ENCODE measurements at places on chromosomes 4 and X.

DNA sequence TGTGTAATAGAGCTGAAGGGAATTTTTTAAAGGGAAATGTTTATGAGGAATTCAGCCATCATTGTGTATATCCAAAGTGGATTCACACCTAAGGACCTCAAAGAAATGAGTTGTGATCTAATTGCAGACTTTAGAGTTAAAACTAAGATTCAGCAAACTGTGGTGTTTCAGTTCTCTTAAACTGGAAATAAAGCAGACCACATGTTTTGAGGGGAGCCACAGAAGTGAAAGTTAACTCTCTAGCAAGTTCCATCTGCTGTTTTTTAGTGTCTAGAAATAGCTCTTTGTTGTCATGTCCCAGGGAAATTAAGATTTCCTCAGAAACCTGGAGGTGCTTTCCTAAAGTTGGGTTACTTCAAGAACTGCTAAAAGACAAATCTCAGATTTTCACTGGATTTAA lies 97.3 kb upstream of the DDX3X start:
- no peak for DNase-seq

- no peak for DNase-seq
These were observed 495.7 kb downstream of the RAPGEF2 start for GRCh38 chr4:159598602-159599001.

- no peak for DNase-seq
These were observed 91.7 kb upstream of the PHOX2B start for GRCh38 chr4:41839916-41840854.

- no peak for DNase-seq
These were observed 6.7 kb upstream of the ZNF41 start for GRCh38 chrX:47489507-47490275.

DNA sequence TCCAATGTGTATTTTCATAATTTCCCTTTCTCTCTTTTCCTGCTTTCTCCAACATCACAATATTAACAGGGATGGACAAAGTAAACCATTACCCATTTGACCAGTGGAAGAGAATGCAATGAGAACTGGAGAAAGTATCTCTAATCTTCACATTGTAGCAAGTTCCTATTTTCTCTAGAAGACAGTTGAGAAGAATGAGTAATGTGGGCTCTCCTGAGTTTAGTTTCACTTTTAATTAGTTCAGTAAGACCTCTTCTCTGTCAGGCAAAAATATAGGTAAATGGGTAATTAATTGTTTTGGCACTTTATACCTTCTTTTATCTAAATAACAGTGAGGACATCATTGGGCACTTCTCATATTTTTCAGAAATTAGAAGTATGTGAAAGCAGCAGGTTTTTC lies 602.0 kb downstream of the GLUD2 start:
- DNase-seq: no peak

- DNase-seq: no peak
These were observed 9.3 kb downstream of the C4orf54 start for GRCh38 chr4:99648321-99648720.

DNA sequence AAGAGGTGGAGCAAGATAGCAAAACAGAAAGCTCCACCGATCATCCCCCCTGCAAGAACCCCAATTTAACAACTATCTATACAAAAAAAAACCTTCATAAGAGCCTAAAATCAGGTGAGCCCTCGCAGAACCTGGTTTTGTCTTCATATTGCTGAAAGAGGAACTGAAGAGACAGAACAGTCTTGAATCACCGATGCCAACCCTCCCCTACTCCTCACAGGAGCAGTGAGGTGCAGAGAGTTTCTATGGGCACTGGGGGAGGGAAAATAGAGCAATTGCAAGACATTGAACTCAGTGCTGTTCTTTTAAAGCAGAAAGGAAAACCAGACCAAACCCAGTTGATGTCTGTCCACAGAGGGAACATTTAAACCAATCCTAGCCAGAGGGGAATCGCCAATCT lies 1370.3 kb downstream of the FAM133A start:
- DNase-seq: no peak

DNA sequence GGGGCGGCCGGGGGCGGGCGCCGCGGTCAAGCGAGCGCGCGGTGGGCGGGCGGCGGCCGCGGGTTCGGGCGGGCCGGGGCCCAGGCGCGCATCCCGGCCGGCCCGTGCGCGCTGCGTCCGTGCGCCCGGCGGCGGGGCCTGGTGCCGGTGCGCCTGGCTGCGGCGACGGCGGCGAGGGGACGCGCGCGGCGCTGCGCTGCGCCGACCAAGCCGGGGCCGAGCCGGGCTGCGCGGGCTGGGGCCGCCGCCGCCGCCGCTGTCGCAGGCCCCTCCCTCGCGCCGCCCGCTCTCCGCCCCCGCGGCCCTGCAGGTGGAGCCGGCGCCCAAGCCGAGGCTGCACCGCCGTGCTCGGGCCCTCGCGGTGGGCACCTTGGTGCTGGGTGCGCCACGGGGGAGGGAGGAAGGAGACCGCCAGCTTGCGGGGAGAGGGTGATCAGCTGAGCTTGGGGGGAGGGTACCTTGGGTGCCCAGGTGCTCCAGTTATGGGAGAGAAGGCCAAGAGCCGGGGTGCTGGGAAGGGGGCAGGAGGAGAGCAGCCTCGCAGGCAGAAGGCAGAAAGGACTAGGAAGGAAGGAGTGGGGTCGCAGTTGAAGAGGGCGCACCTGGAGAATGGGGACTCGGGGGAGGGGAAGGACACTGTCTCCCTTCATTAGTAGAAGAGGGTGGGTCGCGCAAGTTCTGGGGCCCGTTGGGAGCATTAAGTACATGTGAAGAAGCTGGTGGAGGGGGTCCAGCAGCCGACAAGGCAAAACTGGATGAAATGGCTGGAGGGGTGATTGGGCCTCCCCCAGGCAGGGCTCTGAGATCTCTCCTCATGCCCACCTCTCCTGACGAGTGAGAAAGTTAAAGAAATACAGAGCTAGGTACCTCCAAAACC lies at the start of gene PPP2R2C:
Gene PPP2R2C, minus strand, starts transcription at position 228 of the 877 bp plus-strand sequence. CDS start 385 bp downstream, outside the sequence.
- no peak for DNase-seq

DNA sequence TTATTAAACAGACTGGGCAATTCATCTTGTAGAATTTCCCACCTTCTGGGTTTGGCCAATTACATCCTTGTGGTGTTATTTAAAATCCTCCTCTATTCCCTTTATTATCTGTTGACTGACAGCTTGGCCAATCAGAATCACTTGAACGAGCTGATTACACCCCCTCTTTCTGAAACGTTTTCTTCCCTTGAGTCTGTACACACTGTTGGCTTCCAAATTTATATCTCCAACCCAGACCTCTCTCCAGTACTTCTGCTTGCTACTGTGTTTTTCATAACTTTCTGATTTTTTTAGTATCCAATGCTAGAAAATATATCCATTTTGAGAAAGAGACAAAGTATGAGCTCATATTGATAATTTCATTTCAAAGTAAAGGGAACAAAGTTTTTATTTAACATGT lies 14.8 kb downstream of the CD38 start:
- DNase-seq: no peak

DNA sequence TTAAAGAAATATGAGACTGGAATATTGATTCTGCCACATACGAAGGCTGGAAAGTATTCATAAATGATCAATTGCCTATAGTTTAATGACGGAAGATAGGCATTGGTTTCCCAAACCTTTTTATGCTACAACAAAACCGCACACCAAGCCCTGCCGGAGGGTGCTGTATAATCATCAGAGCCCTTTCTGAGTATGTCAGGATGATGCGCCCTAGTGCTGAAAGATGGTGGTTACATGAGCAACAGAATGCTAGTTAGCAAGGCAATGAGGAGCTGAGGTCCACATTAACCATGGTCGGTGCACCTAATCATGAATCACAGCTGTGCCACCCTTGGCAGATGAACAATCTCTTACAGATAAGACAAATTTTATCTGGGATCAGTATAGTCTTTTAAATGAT lies 491.1 kb downstream of the PACRGL start:
- no peak for DNase-seq

DNA sequence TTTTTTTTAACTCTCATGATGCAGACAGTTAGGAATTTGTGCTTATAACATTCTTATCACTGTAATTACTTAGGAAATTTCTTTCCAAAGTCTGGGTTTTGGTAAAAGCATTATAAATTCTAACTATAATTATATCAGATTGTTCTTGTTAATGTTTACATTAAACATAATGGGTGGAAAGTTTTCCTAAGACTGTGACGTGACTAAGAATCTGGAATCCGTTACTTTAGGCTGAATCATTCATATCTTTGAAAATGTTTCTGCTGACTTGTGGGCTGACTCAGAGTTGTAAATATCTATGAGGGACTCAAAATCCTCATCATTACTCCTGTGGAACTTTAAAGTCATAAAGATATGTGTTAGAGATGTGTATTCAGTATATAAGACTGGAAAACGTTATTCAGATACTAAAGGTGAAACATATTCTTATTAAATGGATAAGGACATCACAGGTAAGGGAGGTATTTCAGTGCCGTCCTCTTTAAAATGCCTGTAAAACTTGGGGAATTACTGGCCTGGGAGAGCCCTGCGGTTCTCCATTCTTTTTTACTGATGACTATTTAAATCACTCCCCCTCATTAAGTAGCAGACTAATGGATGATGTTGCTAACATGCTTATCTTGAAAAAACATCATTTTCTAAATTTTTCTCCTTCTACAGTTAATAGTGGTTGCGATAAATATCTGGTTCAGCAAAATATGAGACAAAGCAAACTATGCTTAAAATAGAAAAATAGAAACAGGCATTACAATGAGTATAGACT lies 159.0 kb downstream of the DCLK2 start:
- no peak for DNase-seq

GRCh38 chr4:163688856-163689255 lies 194.4 kb downstream of the TMA16 start:
- no peak for DNase-seq

DNA sequence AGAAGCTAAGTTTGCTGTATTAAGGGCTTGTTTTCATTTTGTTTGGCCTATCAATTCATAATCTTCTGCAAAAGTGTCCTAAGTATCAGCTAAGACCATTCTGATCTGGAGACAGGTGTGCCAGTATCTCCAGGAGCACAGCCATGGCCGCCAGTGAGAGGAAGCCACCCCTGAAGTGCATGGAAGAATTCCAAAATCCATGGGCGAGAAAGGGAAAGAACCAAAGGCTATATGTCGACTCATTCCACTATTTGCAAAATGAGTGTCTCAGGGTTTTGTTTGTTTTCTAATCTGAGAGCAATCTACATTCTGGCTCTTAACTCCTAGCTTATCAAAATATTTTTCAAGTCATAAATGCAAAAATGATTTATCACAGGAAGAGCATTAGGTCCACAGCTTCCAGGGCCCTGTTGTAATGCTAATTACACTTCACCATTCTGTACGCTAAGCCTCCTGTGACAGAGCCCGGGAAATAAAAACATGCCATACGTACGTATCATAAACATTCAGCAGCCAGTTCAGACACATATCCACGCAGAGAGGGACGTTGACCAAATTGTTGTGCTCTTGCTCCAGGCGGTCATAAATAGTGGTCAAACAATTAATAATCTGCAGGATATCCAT lies 137.3 kb upstream of the FTHL17 start:
- DNase-seq: no peak

DNA sequence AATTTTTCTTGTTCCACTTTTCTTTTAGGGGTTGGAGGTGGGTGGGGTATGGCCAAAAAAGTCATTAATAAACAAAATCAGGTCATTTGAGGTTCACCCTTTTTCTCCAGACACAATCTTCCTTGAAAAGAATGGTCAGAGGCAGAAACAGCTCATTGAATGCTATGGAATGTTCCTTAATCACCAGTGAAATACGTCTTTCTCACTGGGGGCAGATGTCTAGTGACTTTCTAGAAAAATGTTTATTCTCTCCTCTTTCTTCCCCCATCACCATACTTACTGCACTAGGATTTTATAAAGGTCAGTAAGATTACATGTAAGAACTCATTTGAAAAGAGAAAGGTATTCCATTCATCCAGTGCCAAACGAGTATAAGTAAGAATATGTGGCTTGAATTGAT lies 44.5 kb downstream of the MGST2 start:
- no peak for DNase-seq

DNA sequence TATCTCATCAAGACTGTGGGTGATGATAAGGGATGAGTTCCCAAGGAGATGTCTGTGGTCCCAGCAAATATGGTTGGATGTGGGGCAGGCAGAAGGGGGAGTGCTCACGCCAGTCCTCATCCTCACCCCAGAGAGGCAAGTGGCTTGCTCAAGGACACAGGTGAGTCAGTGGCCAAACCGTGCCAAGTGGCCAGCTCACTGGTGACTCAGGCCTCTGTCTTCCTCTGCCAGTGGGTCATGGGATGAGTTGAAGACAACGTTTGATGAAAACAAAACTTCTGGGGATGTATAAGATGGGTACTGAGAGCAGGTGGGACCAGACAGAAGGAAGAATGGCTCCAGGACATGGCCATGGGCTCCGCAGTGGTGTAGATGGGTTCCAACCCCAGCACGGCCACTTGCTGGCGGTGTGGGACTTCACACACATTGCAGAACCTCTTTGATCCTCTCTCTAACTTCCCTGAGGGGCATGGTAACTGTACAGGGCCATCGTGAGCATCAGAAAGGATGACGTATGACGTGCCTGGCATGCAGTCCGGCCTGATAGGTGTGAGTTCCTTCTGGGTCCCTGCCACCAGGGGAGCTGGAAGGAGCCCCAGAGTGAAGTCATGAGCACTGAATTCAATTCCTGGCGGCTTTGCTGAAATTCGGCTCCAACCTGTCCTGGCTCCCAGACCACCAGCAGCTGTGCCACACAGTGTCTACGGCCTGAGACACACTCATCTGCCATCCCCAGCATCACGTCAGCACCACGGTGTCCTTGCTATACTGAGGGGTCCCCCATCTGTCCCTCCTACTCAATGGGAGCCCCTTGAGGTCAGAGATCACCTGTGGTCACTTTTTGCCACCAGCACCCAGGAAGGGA lies 41.3 kb upstream of the GPR78 start:
- DNase-seq: no peak

DNA sequence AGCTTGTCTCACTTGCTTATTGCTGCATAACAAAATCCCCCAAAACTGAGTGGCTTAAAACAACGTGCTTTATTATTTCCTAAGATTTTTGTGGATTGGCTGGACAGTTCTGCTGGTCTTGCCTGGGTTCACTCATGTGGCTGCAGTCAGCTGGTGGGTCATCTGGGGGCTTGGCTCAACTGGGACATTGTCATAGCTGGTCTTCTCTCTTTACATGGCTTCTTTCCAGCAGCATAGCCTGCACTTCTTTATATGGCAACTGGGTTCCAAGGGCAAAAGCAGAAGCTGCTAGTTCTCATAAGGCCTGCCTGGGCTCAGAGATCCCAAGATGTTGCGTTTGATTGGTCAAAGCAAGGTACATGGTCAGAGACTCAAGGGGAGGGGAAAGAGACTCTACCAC lies 33.7 kb upstream of the STAG2 start:
- DNase-seq: no peak

DNA sequence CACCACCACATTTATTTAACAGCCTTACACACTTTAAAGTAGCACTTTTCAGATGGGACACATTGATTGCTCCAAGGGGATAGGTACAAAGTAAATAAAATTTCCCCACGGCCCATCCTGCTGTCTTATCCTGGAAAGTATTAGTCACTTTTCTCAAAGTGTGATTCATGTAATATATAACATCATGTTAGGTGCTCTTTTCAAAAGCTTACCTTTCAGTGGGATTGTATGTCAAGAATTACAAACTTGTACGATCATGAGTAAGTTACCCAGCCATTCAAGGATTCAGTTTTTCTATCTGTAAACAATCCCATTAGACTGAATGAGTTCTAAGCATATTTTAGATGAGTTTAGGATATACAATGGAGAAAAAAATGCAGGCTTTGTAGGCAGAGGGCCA lies 876.6 kb upstream of the GRID2 start:
- no peak for DNase-seq

All from NCI-H2227 treated with DMSO at 0.1 percent for 48 hours (cell line).